Activated naive CD4-positive, alpha-beta T cell treated with anti-CD3 and anti-CD28 coated beads, Interleukin-2, amount 50 U/mL, for 72 hours (primary cell): ENCODE measurements at places on chromosomes 5 and 9. TPM values are rescaled to one million over a fixed set of nuclear protein-coding genes. Genes with fewer than 3 reads are reported as not detected.

GFI1B gene
- total RNA-seq = not detected

IRGM gene
- total RNA-seq = 4.5 TPM

ENTPD8 gene
- total RNA-seq = not detected

ZNF484 gene
- 8.1 TPM for total RNA-seq

STOM gene
- total RNA-seq = 53.5 TPM

NUTM2G gene
- total RNA-seq = not detected

CD72 gene
- total RNA-seq = 16.7 TPM

MTRR gene
- 24.5 TPM for total RNA-seq

TRIM14 gene
- 37.3 TPM for total RNA-seq

ZNF354C gene
- 6.9 TPM for total RNA-seq

SPATA24 gene
- 6.8 TPM for total RNA-seq

TYRP1 gene
- total RNA-seq = not detected

TNFSF8 gene
- total RNA-seq = 11.0 TPM

CCL19 gene
- not detected for total RNA-seq

AJM1 gene
- total RNA-seq = 3.7 TPM

FGD3 gene
- total RNA-seq = 49.7 TPM

KCNT1 gene
- total RNA-seq = not detected

SPACA9 gene
- 2.3 TPM for total RNA-seq

HAPLN1 gene
- total RNA-seq = not detected

EDIL3 gene
- total RNA-seq = not detected

HTR1A gene
- total RNA-seq = not detected

IL4 gene
- not detected for total RNA-seq

IL31RA gene
- not detected for total RNA-seq

CCL27 gene
- total RNA-seq = 0.64 TPM

SLC6A3 gene
- not detected for total RNA-seq

SLCO6A1 gene
- total RNA-seq = not detected

STKLD1 gene
- total RNA-seq = not detected

ZFP37 gene
- total RNA-seq = 1.7 TPM
